ENCODE measurements at places on chromosomes 4 and X.

GRCh38 chr4:163193717-163194116 is 27.0 kb upstream of the NAF1 start:
- no peak for DNase-seq

DNA sequence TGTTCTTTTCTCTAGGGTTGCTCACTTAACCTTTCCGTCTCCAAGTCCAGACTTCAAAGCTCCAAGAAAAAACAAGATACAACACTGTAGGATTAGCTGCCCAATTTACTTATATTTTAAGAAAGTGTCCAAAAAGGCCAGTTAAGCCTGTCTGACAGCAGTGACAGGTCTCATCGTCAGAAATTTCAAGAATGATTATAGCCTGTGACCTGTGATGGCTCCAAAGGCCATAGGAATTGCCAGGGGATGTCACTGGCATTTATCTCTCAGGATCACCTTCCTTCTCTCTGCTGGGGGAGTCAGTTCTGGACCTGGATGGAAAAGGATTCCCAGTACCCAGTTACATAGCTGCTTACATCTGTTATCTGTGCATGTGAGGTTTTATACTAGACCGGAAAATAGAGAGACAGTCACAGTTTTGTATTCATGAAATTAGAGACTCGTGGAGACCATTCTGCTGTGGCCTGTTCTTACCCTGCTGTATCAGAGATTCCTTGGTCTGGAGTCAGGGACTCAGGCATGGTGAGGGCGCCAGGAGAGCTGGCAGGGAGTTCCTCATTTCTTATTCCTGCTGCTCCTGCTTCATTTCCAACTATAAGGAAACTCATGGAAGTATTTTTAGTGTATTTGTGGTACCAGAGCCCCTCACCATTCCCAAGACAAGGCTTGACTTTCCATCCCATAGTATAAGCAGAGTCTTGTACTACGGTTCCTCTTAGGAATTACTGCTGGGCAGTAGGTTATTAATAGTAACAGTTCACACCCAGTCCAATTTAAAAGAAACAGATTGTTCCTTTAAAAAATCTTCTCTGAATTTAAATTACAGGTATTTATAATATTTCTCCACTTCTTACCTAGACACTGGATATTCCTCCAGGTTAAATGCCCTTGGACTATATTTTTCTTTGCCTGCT is 220.8 kb downstream of the SHROOM3 start:
- DNase-seq, result no peak

DNA sequence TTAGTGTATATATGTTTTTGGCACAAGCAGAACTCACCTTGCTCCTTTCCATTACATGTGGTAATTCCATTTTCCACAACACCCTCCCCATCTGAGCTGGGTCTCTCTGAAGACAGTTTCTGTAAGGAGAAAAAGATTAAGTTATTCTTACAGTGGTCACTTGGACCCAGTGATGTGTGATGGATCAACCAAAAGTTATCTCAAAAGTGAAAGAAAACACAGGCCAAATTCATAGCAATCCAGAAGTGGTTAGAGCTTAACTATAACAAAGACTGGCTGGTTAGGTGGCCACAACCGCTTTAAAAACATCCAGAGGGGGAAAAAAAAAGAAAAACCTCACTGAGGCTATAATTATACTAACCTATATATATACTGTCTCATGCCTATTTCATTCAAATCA is 123.7 kb downstream of the AFAP1 start:
- DNase-seq, result no peak

- DNase-seq, result no peak
Measured at GRCh38 chrX:150253959-150254620, 109.0 kb upstream of the MAMLD1 start.

DNA sequence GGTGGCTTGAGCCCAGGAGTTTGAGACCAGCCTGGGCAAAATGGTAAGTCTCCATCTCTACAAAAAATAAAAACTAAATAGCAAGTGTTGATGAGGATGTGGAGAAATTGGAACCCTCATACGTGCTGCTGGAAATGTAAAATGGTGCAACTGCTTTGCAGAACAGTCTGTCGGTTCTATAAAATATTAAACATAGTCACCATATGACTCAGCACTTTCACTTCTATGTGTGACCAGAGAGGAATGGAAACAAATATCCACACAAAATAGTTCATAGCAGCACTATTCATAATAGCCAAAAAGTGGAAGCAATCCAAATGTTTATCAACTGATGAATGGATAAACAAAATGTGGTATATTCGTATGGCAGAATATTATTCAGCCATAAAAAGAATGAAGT is 60.8 kb upstream of the FMR1 start:
- no peak for DNase-seq

DNA sequence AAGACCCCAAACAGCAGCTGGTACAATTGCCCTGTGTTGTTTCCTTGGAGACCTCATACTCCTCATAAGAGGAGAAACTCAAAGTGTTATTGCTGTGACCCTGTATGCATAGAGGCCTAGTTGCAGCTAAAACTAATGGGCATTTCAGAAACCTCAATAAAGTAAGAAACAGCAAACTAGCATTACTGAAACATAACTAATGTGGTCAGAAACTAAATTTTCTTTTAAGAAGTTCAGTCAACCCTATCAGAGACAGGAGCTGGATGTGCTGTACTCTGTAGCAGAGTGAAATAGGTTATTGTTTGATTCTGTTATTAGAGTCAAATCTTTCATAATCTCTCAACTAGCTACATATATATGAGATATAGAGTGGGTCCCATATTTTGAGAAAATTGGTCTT is 257.5 kb upstream of the IRS4 start:
- DNase-seq, result no peak

All from stimulated activated CD4-positive, alpha-beta T cell treated with anti-CD3 and anti-CD28 coated beads, Interleukin-15, amount 100 ng/mL, for 48 hours (primary cell).